Fibroblast of upper back skin (primary cell): ENCODE measurements at places on chromosomes 2 and 18.

- no peak for DNase-seq
Measured at GRCh38 chr2:42854207-42854818, 61.9 kb upstream of the HAAO start.

DNA sequence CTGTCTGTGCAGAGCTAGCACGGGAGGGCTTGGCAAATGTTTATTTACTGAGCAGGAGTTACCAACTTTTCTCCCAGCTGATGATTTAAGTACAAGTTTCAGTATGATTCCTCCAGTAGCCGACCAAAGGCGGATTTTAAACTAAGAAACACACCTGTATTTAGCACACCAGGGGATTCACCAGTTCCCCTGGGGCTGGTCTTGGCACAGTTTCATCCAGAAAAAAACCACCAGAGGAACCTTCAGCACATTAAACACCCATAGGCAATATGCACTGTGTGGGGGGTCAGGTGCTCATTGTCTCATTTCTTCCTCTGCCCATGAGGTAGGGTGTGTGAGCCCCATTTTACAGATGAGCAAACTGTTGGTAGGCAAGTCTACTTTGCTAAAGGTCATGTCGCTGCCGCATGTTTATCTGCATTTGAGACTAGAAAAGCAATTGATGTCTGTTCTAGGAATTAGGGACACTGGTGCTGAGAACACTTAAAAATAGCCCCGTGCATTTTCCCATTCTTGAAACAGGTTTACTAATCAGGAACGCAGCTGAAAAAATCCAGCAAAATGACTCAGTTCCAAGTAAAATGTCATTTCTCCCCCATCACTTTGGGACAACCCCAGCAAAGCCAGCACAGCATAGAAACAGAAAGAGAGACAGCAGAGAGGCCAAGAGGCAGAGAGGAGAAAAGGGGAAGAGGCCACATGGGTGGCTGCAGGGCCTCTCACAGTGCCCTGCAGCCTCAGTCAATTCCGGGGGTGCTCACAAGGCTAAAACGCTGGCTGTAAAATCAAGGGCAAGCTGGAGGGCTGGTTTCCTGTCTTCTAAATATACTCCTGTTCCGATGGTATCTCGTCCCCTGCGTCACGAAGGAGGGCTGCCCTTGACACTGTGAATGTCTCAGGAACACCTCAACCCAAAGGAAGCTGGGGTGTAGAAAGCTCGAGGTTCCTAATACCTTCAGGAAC, 166.8 kb upstream of the ID2 start:
- DNase-seq, result no peak

- no peak for DNase-seq
Measured at GRCh38 chr18:54755456-54755855, 72.8 kb upstream of the RAB27B start.

DNA sequence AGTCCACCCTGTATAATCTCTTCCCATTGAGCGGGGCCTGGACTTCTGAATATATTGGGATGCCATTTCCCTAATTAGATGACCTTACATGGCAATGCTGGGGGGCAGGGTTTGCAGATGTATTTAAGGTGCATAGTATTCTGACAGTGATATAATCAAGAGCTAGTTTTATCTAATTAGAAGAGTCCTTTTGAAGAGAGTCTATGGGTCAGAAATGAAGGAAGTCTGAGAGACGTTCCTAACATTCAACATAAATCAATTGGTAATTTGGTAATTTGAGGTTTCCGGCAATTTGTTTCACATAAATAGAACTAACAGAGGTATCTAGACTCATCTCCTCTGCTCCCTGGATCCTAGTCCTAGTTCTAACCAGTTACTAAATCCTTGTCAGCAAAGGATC, 25.7 kb upstream of the UXS1 start:
- no peak for DNase-seq
